ENCODE measurements at places on chromosomes 11 and 22. TPM values are rescaled to one million over a fixed set of nuclear protein-coding genes. Genes with fewer than 3 reads are reported as not detected.

DNA sequence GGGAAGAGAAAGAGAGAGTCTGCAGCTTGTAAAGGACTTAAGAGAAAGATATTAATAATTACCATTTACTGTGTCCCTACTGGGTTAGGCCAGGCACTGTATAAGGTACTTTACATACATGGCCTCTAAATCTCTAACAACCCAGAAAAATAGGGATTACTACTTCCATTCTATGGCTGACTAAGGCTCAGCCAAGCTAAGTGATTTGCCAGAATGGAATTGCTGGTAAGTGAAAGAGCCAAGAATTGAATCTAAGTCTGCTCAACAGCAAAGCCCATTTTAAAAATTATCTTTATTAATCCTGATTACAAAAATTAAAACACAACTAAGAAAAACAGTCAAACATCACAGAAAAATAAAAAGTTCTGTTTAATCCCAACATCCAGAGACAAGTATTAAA lies 21.4 kb downstream of the XRRA1 start:
- no peak for DNase-seq

- DNase-seq = peak; percentile 88
Measured at GRCh38 chr22:29306835-29307595, 565 bp downstream of the GAS2L1 start.

- DNase-seq = no peak
Measured at GRCh38 chr22:30232716-30233218, 13.8 kb downstream of the LIF start.

- DNase-seq = no peak
Measured at GRCh38 chr11:27754035-27755017, 54.1 kb upstream of the BDNF start.

- DNase-seq = no peak
Measured at GRCh38 chr11:102007567-102008437, 39.4 kb upstream of the CFAP300 start.

DNA sequence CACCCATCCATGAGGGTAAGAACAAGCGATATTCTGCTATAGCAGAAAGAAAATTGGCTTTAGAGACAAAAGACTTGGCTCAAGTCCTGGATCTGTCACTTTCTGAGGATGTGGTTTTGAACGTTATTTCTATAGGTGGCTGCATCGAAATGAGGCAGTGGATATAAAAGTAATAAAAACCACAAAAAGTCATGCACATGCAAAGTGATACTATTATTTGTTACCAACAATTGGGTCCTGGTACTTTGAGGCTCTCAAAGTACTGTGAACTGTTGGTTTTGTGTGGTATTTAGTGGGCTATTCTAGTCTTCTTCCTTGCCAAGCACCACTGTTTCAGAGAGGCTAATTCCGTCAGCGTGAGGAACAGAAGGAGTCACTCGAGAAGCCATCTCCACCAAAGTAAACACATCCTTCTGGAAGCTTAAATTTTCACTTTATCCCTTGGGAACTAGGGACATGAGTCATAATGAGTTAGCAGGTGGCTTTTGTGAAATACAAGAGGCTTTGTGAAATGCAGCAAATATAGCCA lies 13.1 kb downstream of the UBASH3B start:
- no peak for DNase-seq

- no peak for DNase-seq
Measured at GRCh38 chr22:36129486-36130388, 30.8 kb downstream of the APOL3 start.

DNA sequence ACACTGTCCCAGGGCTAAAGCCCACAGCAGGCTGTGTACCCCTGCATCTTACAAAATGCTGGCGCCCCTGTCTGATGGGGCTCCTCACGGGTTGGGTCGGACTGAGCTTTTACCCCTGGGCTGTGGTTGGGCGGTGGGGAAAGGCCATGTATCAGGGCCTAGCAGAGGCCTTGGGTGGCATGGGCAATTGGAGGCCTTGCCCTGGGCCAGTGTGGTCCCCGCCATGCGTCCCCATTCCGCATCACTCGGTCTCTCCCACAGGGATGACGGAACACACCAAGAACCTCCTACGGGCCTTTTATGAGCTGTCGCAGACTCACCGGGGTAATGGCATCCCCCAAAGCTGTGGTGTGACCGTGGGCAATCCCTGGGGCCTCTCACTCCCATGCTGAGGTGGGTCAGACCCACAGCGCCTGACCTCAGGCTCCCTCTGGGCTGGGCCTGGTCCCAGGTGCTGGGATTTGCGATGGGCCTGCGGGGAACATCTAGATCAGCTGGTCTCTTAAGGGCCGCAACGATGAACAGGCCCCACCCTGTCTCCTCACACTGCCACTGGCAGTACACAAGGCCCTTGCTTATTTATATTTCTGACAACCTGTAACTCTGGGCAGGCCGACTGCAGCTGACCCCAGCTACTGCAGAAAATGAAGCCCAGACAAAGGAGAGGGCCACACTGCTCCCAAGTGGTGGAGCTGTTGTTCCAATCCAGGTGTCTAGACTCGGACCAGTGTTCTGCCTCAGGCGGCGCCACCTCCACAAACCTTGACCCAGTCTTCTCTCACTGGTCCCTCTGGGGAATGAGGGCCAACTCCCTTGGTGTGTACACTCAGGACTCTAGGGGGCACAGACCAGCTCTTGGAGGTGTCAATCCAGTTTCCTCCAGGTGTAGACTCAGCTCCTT lies 12.3 kb downstream of the SLC16A8 start:
- peak; percentile 48 for DNase-seq

GRCh38 chr22:45240810-45241631 lies at the start of gene KIAA0930:
TSS of gene KIAA0930 (minus strand) at chr22:45240894. CDS start at chr22:45240703, 191 bp downstream.
- peak; percentile 88 for DNase-seq

DNA sequence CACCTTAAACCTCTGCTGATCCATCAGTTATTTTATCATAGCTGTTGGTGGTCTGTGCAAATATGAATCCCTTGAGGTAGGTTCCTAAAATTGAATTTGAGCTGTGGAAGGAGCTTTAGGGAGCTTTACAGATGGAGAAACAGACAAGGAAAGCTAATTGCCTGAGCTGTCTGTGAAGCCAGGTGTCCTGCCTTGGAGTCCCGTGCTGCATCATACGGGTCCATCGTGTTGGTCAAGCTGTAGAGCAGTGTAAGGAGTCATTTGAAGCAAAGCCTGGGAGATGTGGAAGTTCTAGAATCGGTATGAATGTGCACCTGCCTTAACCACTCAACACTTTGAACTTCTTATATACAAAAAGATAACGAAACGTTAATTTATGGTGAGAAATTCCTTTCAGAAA lies 1.0 kb downstream of the POLA2 start:
- DNase-seq = no peak

DNA sequence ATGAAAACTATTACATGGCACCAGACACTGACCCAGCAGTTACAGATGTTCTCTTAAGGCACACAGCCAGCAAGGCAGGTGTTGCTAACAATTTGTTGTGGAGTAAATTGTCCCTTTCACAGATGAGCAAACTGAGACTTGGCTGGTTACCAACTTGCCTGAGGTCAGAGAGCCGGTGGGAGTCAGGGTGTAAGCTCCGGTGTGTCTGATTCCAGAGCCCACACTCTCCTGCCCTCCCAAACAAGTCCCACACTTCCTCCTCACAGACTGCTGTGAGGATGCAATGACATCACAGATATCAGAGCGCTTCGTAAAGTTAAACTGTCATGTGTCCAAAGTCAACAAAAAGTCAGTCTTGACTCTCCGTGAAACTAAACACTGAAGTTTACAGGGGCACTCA lies 12.5 kb downstream of the GDPD5 start:
- no peak for DNase-seq

DNA sequence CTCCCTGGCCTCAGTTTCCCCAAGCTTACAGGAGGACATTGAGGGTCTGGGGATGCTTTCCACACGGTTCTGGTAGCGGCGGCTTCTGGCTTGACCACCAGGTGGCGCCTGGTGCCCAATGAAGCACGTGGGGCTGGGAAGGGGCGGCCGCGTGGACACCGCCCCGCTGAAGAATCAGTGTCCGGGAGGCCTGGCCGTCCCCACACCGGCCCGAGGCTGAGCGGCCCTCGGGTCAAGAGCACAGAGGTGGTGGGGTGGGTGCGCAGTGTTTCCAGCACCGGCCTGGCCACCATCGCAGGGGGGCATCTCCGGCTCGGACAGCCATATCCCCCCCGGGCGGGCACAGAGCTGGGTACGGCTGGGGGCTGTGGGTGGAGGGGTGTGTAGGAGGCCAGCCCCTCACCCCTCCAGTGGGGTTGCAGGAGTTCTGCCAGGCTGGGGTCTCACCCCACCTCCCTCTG lies 27.8 kb upstream of the PPARA start:
- peak; percentile 81 for DNase-seq

GRCh38 chr11:65575568-65576231 lies at the start of gene EHBP1L1:
TSS of gene EHBP1L1 (plus strand) at chr11:65576053. CDS start at chr11:65576303, 250 bp downstream.
- DNase-seq = peak; percentile 81

DNA sequence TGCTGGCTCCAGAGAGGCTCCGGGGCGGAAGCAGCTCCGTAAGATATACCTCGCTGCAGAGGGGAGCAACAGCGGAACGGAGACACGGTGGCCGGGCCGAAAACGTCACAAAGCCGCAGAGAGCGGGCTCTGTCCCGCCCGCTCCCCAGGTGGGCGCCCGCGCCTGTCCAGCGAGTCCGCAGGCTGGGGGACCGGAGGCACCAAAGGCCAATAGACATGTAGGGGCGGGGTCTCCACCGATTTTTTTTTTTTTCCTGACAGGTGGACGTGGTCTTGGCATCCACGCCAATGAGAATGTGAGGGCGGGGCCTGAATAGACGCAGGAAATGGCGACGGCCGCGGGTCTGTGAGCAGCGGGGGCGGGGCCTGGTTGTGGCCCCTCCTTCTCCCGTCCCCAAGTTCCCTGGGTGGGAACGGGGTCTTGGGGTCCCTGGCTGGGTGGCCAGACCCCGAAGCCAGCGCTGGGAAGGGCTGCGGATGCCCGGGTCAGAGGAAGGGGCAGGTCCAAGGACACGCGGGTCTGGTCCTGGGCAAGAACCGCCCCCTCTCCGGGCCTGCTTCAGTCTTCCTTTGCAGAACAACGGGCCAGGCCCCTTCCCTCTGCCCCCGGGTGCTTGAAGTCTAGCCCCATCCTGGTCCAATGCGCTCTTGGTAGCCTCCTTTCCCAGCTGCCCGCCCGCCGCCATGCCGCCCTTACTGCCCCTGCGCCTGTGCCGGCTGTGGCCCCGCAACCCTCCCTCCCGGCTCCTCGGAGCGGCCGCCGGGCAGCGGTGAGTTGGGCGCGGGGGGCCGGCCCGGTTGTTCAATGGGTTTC lies at the start of gene DNAJC4:
DNAJC4 (plus strand) TSS at position 378 of the 814 bp plus-strand sequence; CDS start at position 685, 307 bp downstream.
- peak; percentile 93 for DNase-seq

DNA sequence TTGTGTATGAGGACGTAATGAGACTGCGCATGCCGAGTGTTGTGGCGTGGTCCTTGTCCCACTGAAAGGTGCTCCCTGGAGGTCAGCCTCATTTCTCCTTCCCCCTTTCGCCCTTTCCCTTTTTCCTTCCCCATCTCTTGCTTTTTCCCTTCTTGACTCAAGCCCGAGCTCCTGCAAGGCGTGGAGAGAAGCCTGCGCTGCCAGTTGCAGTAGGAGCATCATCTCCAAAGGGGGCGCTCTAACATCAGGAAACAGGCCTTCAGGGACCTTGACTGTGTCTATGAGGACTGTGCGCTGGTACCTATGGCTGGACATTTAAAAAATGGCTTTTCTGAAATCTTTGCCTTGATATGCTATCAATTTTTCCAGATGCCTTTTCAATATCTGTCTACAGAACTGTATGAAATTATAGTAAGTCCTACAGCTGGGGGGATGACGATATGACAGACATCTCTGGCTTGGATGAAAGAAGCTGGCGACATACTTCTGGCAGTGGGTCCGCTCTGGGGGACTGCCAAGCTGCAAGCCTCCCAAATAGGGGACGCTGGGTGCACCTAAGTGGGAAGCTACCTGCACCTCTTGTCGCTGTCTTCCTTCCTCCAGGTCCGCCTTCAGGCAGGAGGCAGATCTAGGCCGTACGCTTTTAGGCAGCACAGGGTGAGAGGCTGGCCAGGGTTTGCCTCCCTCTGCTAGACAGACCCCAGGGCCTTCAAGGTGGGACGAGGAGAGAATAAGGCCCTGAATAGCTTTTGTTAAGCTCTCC lies 96.5 kb downstream of the NXPE2 start:
- DNase-seq = peak; percentile 55

- no peak for DNase-seq
Measured at GRCh38 chr22:31821572-31821971, 67.8 kb downstream of the DEPDC5 start.

- DNase-seq = no peak
Measured at GRCh38 chr11:126139111-126140091, 72.0 kb downstream of the RPUSD4 start.

DNA sequence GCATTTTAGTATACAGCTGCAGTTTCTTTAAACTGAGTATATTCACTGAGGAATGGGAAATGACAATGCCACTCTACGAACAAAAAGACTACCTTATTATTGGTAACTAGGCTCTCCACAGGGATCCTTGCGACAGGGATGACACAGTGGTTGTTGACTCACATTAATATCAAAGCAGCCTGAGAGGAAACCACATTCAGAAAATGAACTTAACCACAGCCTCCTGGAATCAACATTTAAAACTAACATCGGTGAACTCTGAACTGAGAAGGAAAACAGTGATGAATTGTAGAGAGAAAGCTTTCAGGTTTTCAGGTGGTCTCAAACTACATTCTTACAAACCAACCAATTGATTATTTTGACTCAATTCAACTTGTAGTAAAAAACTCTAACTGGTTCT lies 90.3 kb upstream of the MTMR2 start:
- DNase-seq = no peak

DNA sequence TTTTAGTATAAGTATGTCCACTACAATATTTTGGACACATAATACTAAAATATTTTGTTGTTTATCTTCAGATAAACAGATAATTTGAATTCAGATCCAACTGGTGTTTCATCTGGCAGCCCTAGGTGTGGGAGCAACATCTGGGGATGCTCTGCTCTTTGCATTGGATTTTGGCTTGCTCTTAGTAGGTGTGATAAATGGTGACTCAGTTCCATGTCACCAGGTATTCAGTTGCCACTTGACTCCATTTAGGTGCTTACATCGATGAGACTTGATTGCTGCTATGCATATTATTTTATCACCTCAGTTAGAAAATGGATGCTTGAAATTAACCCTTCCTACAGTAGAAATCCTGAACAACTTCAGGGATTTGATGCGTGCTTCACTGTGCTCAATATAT lies 13.3 kb upstream of the AMOTL1 start:
- DNase-seq = no peak

The KIF18A gene
- total RNA-seq = 0.46 TPM

The DGCR8 gene
- 14.8 TPM for total RNA-seq

The PHLDB1 gene
- 27.7 TPM for total RNA-seq

The LIF gene
- total RNA-seq = 0.38 TPM

The OR5AR1 gene
- not detected for total RNA-seq

The TRIM64C gene
- total RNA-seq = not detected

The DERL3 gene
- total RNA-seq = 4.4 TPM

The NXPE4 gene
- not detected for total RNA-seq

The NAALADL1 gene
- total RNA-seq = 4.8 TPM

The ABCG4 gene
- total RNA-seq = 0.12 TPM

Measured in psoas muscle (tissue), 8 donors.